ENCODE measurements at places on chromosomes 12 and 14. TPM values are rescaled to one million over a fixed set of nuclear protein-coding genes. Genes with fewer than 3 reads are reported as not detected.

Gene KRT83
- not detected for total RNA-seq

Gene ZNF891
- total RNA-seq, result 2.6 TPM

Gene RHOF
- 18.6 TPM for total RNA-seq

Gene CCDC177
- not detected for total RNA-seq

Gene IFI27L1
- total RNA-seq, result 5.8 TPM

Gene FOXG1
- total RNA-seq, result 0.66 TPM

Gene SYNDIG1L
- 0.29 TPM for total RNA-seq

Gene GPN3
- total RNA-seq, result 39.0 TPM

Gene AICDA
- total RNA-seq, result not detected

Gene PRH2
- total RNA-seq, result not detected

Gene EXOC3L4
- total RNA-seq, result 1.2 TPM

Gene EMP1
- 77.1 TPM for total RNA-seq

Gene ACADS
- total RNA-seq, result 35.1 TPM

Gene TSPAN11
- total RNA-seq, result 7.6 TPM

Gene ABCD2
- 0.39 TPM for total RNA-seq

Gene FSCB
- not detected for total RNA-seq

Gene SOX5
- total RNA-seq, result 7.1 TPM

Gene RTL1
- not detected for total RNA-seq

Gene E2F7
- total RNA-seq, result not detected

Gene FERMT2
- 293 TPM for total RNA-seq

Gene GPR137C
- total RNA-seq, result 0.40 TPM

Gene FAM186B
- total RNA-seq, result under 0.01 TPM

Gene FOXN4
- total RNA-seq, result not detected

Gene RILPL1
- 19.9 TPM for total RNA-seq

Gene TMEM121
- 3.1 TPM for total RNA-seq

Gene DAO
- not detected for total RNA-seq

Gene SLC41A2
- total RNA-seq, result 27.8 TPM

Gene SYCP3
- not detected for total RNA-seq

Gene ACRBP
- 0.97 TPM for total RNA-seq

Gene VRTN
- total RNA-seq, result not detected
